ENCODE measurements at places on chromosomes 3 and 15. TPM values are rescaled to one million over a fixed set of nuclear protein-coding genes. Genes with fewer than 3 reads are reported as not detected.

Gene DUOXA1
- 30.6 TPM for total RNA-seq

Gene ZNF860
- total RNA-seq: 3.7 TPM

Gene SEMA5B
- not detected for total RNA-seq

Gene CCR3
- total RNA-seq: not detected

Gene CD86
- total RNA-seq: 0.16 TPM

Gene NUSAP1
- 31.2 TPM for total RNA-seq

Gene FAM107A
- total RNA-seq: not detected

Gene VPS8
- 19.8 TPM for total RNA-seq

Gene CCDC54
- total RNA-seq: not detected

Gene MYNN
- 11.4 TPM for total RNA-seq

Gene INTS14
- total RNA-seq: 40.9 TPM

Gene RLBP1
- total RNA-seq: not detected

Gene NR2F2
- total RNA-seq: 2.3 TPM

Gene LRRK1
- total RNA-seq: 8.0 TPM

Gene C3orf20
- total RNA-seq: not detected

Gene DET1
- 0.72 TPM for total RNA-seq

Gene GNAI2
- total RNA-seq: 228 TPM

Gene IL17RC
- total RNA-seq: 29.7 TPM

Gene GALNT15
- 0.57 TPM for total RNA-seq

Gene FOXB1
- not detected for total RNA-seq

Gene CLDN16
- total RNA-seq: not detected

Gene SOX14
- total RNA-seq: not detected

Gene TMEM266
- not detected for total RNA-seq
